NCI-H1694 treated with DMSO at 0.1 percent for 48 hours (cell line): ENCODE measurements at places on chromosomes 11 and 22.

GRCh38 chr11:95545116-95545875, 244.3 kb downstream of the FAM76B start:
- DNase-seq = no peak

DNA sequence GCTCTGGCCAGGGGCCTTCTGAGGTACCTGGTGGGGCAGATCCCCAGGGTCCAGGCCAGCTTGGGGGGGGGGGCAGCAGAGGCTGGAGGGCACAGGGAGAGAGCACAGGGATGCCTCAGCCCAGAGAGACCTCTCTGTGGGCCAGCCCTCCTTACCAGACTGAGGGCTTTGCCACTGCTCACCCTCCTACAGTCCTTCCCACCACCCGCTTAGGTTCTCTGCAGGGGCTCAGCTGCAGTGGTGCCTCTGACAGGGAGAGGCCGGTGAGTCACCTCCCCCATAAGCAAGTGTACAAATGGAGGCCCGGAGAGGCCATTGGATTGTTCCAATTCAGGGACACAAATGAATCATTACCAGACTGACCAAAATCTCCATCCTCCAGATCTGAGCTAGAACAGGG, 68.1 kb upstream of the LMO1 start:
- DNase-seq = no peak

GRCh38 chr11:134252346-134253187, 585 bp downstream of the THYN1 start:
- DNase-seq = no peak

DNA sequence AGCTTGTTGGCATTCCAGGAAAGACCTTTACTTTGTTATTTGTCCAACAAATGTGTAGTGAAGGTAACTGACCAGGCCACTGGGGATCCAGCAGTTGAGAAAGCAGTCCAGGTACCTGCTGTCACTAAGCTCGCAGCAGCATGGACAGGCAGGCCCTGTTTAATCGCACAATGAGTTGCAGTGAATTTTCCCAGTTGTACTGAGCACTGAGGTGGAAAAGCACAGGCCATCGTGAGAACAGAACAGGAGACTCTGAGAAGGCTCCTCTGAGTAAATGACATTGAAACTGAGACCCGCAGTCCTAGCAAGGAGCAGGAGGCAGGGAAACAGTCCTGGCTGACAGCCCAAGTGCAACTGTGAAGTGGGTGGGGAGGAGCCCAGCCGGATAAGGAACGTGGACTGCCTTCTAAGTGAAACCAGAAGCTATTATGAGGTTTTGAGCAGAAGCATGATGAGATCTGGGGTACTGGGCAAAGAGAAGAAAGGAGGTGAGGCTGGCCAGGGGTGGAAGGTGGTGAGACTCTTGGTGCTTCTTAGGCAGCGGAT, 39.8 kb upstream of the CDON start:
- no peak for DNase-seq

GRCh38 chr22:39574779-39575551, 4.4 kb downstream of the CACNA1I start:
- no peak for DNase-seq

GRCh38 chr11:57597461-57597915, at the start of gene SERPING1:
Gene SERPING1, plus strand, starts transcription at chr11:57597685. Its CDS starts 586 bp downstream, at chr11:57598271.
- DNase-seq = no peak

DNA sequence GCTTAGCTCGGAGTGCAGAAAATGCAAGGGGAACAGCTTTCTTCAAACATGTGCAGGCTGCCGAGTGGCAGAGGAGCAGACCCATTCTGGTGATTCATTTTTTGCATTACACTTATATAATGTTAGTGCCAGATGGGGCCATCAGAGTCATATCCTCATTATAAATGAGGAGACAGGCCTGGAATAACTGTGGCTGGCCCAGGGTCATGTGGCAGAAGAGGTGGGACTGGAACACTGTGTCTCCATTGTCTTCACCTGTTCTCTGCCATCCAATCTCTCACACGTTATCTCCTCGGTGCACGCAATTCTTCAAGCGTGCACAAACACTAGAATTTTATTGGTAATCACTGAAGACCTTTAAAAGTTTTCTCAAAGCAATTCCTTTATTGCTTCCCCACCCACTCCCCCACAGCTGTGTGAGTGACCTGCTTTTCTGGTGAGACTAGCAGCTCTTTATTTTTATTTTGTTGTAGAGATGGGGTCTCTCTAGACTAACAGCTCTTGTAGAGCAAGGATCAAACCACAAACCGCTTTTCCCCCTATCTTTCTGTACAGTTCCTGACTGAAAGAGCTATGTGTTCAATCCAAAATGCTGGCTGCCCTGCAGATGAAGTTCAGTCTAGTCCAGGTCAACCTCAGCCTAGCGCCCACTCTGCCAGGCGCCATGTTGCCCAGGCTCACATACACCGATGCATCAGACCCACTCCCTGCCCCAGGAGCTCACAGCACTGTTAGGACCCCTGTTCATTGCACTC, 75.3 kb downstream of the ST3GAL4 start:
- no peak for DNase-seq

GRCh38 chr22:38540701-38541100, 29.3 kb downstream of the DMC1 start:
- no peak for DNase-seq

GRCh38 chr22:24937114-24937513, 9.4 kb downstream of the LHFPL7 start:
- no peak for DNase-seq

DNA sequence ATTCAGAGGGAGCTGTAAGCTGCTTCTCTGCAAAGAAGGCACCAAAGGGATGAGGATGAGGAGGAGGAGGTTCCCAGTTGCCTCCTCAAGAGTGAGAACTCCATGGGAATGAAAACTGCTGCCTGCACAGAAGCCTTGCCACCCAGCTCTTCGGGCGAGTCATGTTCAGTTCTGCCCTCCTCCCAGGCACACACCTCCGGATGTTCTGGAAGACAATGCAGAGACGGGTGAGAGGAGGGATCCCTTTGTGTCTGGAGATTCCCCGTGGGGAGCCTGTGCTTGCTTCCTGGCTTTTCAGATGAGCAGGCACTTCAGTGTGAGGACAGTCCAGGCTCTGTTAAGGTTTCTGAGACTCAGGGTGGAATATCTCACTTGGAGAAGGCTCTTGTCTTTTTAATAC, 295.6 kb downstream of the DDX10 start:
- no peak for DNase-seq

GRCh38 chr11:57752954-57753353, 1.3 kb upstream of the BTBD18 start:
- no peak for DNase-seq

DNA sequence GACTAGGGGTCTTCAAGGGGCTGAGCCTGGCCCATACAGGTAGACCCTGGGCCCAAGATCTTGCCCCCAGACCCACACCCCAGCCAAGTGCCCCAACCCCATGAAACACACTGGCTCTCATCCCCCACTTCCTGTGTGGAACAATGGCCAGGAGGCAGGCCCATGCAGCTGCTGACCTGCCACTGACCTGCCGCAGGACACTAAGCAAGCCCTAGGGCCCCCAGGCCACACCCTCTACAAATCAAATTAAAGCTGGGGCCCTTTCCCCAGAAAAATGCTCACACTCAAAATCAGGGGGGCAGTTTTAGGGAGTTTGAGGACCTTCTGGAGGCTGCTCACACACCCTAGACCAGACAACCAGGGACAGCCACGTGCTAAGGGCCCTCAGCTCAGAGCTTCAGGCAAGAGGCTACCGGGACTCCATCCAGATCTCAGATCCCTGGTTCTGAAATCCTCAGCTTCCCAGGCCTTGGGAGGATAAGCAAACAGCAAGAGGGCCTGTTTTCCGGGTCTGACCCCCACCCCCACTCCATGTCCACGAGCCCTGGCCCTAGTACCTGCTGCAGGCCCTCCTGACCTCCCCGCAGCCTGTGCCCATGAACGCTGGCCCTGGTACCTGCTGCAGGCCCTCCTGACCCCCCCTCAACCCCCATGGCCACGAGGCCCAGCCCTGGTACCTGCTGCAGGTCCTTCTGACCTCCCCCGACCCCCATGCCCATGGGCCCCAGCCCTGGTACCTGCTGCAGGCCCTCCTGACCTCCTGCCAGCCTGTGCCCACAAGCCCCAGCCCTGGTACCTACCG, 10.0 kb downstream of the CARD10 start:
- no peak for DNase-seq

DNA sequence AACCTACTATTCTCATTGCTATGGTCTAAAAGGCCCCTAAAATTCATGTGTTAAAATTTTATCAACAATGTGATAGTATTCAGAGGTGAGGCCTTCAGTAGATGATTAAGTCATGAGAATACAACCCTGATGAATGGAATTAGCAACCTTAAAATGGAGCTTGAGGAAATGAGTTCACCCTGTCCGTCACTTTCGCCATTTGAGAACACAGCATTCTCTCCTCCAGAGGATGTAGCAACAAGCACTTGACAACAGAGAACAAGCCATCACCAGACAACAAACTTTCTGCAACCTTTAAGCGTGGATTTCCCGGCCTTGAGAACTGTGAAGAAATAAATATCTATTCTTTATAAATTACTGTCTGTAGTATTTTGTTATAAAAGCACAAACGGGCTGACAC, 197.0 kb downstream of the SBF2 start:
- DNase-seq = no peak

DNA sequence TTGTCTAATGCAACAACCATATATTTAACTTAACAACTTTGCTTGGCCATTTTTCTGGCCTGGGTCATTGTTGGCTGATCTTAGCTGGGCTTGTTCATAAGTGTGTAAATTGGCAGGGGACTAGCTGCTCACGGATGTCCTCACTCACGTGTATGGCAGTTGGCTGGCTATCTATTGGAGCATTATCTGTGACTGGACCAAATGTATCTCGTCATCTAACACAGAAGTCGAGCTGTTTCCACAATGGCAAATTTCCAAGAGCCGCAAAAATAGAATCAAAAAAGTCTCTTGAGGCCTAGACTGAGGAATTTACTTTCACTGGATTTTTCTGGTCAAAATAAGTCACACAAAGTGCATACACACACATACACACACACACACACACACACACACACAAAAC, 893.3 kb downstream of the FAM181B start:
- DNase-seq = no peak

- no peak for DNase-seq
Measured at GRCh38 chr11:115396533-115396932, 107.7 kb downstream of the CADM1 start.

GRCh38 chr22:24191381-24191841, 10.1 kb downstream of the SUSD2 start:
- DNase-seq = no peak

- no peak for DNase-seq
Measured at GRCh38 chr11:128464878-128465450, 122.4 kb downstream of the ETS1 start.

- DNase-seq = no peak
Measured at GRCh38 chr11:117160826-117161225, 16.7 kb downstream of the PAFAH1B2 start.

- DNase-seq = no peak
Measured at GRCh38 chr11:104564921-104565582, 333.2 kb downstream of the CASP12 start.
